ENCODE measurements at places on chromosomes 16 and 17.

DNA sequence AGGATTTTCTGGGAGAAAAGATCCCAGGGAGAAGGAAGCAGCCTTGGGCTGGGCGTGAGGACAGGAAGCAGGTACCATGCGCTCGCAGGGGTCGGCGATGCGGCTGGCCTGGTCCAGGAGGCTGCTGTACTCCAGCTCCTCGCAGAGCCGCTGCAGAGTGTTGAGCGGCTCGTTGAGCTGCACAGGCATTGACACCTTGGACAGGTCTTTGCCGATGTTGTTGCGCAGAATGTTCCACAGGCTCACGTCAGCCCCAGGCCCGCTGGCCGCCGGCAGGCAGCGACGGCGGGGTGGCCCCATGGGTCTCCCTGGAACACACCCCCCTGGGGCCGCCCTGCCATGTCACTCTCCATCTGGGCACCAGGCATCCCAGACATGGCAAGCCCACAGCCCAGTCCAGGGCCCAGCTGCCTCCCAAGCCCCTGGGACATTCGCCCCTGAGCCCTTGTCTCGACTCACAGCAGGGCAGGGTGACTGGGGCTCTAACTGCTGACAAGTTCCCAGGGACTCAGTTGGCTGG is 8.0 kb downstream of the OSBPL7 start:
- DNase-seq = no peak

DNA sequence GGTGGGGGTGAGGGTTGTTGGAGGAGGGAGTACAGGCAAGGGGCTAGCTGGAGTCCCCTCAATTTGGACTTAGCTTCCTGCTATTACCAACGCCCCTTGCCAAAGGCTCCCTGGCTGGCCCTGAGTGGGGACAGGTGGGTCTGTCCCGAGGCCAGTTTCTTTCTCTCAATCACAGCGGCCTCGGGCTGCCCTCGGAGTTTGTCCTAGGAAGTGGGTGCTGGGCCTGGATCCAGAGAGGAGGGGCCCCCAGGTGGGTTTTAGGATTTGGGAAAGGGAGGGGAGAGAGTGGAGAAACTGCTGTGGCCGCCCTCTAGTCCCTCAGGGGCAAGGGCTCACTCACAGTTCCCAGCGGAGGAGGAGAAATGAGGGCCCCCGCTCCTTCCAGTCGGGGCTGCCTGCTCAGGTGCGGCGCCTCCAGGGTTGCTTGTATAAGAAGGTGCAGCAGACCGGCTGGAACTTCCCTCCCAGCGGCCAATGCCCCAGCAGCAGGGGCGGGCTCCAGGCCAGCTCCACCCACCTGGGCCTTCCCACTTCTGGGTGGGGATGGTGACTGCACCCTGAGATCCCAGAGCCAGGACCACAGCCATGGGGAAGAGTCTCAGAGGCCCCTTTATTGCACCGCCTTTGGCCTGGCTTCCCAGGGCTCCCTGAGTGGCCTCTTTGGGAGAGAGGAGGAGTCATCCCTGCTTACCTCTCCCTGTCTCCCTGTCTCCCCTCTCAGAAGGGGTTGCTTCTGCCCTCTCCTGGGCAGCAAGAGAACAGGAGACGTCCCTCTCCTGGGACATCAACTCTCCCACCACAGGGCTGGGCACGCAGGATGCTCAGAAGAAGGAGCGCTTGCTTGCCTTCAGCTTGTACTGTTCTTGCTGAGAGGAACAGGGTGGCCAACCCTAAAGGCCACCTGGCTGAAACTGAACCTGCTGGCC is 112.0 kb upstream of the SMURF2 start:
- peak; percentile 59 for DNase-seq

DNA sequence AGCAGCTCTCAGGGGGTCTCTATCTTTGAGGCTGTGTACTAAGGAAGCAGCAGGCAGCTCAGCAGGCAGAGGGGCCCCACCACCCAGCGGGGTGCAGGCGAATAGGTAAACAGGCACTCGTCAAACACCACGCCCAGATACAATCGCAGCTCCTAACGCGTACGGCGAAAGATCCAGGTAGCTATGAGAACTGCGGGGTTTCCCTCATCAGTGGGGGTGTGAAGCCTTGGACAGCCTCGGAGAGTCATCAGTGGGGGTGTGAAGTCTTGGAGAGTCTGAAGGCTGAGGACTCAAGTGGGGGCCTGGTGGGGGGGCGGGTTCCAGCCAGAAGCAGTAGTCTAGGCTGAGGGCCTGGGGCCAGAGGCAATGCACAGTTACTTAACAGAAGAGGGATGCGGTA is 69.0 kb downstream of the RTN4RL1 start:
- DNase-seq = no peak

DNA sequence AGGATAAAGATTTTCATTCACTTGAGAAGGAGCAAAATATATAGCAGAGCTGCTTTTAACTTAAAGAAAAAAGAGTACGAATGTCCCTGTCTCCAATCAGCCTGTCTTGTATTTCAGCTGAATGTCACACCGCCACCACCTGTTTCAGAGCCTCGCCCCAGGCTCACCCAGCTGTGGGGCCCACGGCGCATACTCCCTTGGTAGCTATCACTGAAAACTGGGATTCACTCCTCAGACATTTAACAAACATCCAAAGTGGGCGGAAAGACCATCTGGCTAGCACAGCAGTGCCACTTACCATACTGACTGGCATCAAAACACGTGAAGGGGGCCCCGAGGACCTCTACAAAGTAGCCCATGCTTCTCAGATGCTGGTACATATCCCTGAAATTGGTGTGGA is 25.4 kb upstream of the SLC38A8 start:
- DNase-seq = no peak

GRCh38 chr16:89442990-89443726 is 47.2 kb downstream of the ANKRD11 start:
- peak; percentile 78 for DNase-seq
